NCI-H460 (cell line): ENCODE measurements at places on chromosomes 5 and 9.

DNA sequence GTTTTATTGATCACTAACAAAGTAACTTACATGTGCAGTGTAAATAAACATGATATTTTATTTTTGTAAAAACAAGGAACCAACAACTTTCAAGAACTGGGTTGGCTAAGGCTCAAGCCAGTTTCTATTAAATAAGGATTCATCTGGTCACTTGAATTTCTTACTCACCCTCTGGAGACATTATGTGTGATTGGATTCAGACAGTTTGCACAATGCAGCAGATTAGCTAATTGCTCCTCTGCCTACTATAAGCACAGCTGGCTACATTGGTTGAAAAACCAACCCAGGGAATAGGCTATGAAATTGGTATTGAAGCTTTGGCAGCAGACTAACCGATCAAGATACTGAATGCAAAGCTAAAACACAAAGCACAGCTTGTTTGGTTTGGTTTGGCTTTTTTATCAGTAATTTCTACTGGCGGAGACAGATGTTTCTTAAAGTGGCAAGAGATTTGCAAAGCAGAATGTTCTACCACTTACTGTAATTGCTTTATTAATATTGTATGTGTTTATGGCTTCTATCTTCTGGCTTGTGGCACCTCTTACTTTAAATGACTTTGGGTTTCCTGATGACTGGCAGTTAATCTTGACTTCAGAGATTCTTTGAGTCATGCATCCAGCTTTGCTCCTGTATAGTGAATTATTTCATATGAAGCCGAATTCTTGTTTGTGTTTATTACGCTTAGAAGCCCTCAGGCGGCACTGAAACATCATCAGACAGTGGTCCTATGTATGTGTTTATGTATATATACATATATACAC, 231.5 kb downstream of the MPDZ start:
- no peak for DNase-seq

DNA sequence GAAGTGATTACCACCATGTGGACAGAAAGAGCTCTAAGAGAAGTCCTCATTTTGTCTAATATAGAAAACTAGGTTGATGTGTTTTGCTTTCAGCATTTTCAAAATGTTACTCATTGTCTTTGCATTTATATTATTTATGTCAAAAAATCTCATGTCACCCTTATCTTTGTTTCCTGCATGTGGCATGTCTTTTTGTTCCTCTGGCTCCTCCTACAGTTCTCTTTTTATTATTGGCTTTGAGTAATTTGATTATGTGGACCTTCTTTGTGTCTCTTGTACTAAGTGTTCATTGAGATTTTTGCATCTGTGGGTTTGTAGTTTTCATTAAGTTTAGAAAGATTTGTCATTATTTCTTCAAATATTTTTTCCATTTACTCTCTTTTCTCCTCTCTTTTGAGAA, 58.8 kb downstream of the GNG10 start:
- DNase-seq: no peak

DNA sequence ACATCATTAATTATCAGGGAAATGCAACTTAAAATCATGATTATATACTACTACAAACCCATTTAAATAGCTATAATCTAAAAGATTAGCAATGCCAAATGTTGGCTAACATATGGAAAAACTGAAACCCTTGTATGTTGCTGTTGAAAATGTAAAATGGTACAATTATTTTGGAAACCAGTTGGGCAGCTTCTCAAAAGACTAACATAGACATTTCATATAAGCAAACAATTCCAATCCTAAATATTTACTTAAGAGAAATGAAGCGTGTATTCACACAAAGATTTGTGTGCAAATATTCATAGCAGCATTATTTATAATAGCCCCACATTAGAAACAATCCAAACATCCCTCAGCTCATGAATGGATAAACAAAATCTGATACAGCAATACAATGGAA, 106.2 kb downstream of the ADAMTS12 start:
- no peak for DNase-seq

- peak; percentile 78 for DNase-seq
These were observed 479.4 kb downstream of the DMAC1 start for GRCh38 chr9:7320139-7320538.

DNA sequence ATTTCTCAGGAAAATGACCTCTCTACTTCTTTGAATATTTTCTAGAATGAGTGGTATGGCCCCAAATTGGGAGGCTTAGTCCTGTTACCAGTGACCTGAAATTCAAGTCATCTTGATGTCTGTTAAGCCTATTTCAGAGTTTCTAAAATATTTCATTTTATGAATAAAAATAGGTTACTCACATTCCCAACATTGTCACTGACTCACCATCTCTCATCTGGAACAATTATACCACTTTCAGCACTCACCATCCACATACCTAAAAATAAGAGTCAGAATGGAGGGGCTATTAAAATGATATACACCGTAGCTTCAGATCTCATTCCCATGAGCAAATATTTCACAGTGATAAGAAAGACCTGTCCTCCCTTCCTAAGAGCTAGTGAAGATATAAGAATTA, 71.8 kb downstream of the KIAA1958 start:
- no peak for DNase-seq

GRCh38 chr9:129576546-129577543, 44.1 kb downstream of the C9orf50 start:
- DNase-seq: no peak

DNA sequence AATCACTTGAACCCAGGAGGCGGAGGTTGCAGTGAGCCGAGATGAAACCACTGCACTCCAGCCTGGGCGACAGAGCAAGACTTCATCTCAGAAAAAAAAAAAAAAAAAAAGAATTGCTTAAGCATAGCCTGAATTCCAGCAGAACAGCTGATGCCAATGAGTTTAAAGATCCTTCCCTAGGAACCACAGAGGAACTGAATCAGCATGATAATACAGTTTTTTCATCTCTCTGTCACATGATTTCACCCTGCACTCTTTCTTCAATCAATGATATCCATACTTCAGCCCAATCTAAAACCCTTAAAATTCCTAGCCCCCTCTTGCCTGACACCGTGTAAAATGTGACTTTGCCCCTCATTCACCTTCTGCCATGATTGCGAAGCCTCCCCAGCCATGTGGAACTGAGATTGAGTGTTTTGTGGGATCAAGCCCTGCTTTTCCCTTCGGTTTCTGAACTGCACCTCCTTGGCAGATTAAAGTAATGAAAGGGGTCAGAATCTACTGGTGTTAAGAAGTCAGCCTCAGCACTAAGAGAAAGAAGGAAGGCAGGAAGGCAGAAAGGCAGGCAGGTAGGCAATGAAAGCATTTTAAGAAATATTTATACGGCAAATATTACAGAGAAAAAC, 20.9 kb upstream of the DMXL1 start:
- no peak for DNase-seq

DNA sequence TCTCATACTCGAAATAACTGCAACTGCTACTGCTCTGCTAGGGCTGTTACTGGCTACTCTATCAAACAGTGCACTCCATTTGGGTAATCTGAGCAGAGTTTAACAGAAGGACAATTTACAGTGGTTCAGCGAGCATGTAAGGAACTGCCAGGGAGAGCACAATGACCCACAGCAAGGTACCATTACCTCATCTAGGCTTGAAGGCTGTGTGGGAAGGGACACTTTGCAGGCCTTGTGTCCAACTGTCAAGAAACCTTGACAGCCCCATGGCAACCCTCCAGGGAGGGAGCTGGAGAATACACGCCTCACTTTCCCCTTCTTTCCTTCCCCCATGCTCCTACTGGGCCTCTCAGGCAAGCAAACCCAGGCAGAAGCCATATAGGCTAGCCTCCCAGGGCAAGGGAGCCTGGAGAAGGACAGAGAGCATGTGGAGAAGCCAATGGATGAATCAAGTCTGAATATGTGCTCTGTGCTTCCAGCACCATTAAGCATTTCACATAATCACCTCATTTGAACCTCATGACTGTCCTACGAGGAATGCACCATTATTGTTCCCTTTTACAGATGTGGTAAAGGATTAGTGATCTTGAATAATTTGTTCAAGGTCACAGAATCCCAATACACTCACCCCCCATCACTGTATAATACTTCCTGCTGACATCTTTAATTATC, 49.9 kb upstream of the JAK2 start:
- no peak for DNase-seq

DNA sequence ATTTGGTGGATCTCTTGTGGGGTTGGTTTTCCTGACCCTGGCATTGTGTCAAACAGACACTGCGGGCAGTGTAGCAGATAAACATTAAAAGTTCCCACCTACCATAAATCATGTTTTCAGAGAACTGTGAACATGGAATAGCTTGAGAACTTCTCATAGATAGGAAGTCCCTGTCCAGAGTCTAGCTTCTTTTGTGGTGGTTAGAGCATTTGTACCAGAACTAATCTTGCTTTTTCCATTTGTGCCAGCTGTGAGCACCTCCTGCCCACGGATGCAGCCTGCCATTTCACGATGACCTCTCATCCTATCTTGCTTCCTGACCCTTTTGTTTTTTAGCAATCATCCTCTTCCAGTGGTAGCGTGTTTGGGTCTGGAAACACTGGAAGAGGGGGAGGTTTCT, 61.4 kb downstream of the FAM78A start:
- no peak for DNase-seq

DNA sequence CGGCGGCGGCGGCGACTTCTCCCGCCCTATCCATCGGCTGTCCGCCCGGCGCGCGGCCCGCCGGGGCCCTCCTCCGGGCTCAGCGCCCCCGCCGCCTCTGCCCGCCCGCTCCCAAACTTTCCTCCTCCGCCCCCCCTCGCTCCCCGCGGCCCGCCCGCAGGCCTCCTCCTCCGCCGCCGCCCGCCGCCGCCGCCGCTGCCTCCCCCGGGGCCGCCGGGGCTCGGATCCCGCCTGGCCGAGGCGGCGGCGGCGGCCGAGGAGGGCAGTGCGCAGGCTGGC, 460 bp upstream of the PBX3 start:
- DNase-seq: no peak

GRCh38 chr5:55220433-55221185, 6.5 kb downstream of the MCIDAS start:
- no peak for DNase-seq

DNA sequence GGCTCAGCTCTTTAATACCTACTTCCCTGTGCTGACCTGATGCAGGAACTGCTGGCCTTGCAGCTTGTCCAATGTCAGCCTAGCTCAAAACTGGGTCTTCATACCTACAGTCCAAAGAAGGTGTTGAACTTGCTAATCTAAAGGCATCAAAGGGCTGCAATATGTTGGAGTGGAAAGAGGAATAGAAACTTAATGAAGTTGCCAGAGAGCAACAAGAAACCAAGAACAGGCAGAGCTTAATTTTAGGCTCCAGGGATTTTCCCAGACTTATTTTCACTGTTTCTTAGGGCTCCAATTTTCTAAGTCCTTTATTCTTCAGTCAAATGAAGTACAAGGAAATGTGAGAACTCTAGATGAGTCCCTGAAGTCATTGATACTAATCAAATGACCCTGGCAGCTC, 17.6 kb upstream of the ERCC6L2 start:
- DNase-seq: no peak

GRCh38 chr5:156354571-156354970, 27.6 kb downstream of the SGCD start:
- DNase-seq: no peak

- no peak for DNase-seq
These were observed 149.2 kb downstream of the PBX3 start for GRCh38 chr9:125896404-125896803.
